Activated effector memory CD4-positive, alpha-beta T cell treated with anti-CD3 and anti-CD28 coated beads, Interleukin-2, amount 50 U/mL, for 16 hours (primary cell): ENCODE measurements at places on chromosomes 7 and 10.

- DNase-seq, result no peak
These were observed 220.5 kb upstream of the MBL2 start for GRCh38 chr10:52993109-52993508.

GRCh38 chr10:104255311-104255981, 754 bp downstream of the GSTO1 start:
- DNase-seq, result no peak

DNA sequence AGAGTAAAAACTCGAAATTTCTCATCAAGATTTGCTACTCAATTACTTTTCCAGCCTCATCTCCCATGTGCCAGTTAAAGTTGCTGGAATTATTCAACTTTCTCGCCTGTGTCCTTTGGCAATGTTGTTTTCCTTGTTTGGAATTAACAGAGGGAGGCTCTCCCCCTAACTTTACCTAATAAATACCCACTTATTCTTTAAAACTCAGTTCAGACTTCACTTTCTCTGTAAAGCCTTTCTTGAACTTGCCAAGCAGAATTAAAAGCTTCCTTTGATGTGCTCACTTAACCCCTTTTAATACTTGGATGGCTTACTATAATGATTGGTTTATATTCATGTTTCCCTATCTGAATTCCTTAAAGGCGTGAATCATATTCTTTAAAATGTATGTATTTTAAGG, 104.1 kb downstream of the MKLN1 start:
- no peak for DNase-seq

DNA sequence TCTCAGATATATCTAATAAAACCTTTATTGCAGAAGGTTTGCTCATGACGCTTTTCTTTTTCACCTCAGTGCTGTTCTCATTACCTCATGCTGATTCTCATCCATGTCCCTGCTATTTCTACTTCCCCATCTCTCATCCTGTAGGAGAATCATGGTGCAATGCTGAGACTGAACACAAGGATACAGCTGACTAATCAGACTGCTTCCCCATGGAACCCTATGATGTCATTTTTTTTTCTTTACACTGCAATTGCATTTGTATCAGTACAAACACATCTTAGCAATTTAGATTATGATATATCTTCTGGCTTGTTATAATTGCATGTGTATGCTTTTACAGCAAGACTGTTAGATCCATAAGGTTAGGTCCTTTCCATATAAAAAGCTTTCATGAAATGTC, 93.7 kb downstream of the SEMA3A start:
- no peak for DNase-seq

DNA sequence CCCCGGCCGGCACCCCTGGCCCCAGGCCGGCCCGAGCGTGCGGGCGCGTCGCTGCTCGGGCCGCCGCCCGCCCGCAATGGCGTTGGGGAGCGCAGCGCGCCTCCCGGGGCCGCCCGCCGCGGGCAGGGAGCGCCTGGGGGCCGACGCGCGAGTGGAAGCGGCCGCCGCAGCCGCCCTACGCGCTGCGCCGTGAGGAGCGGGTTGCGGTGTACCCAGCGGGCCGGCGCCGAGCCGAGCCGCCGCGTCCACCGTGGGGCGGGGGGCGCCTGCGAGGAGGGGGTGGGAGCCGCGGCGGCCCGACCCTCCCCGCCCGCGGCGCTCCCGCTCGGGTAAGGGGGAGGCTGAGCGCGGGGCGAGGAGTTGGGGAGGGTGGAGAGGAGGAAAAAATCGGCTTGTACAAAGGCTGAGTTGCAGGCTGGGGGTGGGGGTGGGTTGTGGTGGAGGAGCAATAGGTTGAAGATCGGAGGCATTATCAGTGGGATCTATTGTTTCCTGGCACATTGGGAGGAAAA, 473 bp downstream of the PPP1R9A start:
- DNase-seq, result no peak

- DNase-seq, result no peak
These were observed 135.3 kb upstream of the ITGB1 start for GRCh38 chr10:33093362-33093761.

GRCh38 chr10:96452494-96453153, 61.1 kb downstream of the TLL2 start:
- DNase-seq, result no peak

DNA sequence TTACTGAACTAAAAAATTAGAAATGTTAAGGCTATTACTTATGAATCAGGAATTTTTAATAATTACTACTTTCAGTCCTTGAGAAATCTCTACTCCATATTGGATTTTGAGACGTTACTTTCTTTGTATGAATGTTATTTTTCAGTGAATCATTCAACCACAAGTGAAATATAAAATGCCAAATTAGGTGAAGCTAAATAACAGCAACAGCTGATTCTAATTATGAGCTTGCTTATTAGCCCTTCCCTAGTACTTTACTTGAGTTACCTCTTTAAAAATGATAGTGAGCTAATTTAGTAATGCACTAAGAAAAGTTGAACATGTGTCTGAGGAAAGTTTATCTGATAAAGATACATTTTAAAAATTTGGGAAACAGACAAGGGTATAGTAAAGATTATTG, 51.4 kb downstream of the PCGF5 start:
- DNase-seq, result no peak

DNA sequence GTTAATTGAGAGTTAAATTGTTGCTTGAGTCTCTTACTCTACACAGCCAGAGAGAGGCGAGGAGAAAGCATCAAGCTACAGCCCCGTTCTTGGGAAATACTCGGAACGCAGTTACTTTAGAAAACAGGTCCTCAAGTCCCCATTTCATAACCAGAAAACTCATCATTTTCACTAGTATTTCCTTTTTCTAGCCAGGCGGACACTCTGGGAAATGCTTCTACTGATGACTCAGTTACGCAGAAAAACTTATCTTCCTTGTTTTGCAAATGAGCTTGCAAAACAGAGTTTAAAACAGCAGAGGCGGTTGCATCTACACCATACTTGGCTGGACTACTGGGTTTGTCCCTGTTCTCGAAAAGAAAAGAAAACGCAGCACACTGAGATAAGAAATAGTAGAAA, 111.4 kb upstream of the FGFR2 start:
- no peak for DNase-seq

- peak; percentile 87 for DNase-seq
These were observed 17.1 kb upstream of the AMZ1 start for GRCh38 chr7:2670720-2671391.

DNA sequence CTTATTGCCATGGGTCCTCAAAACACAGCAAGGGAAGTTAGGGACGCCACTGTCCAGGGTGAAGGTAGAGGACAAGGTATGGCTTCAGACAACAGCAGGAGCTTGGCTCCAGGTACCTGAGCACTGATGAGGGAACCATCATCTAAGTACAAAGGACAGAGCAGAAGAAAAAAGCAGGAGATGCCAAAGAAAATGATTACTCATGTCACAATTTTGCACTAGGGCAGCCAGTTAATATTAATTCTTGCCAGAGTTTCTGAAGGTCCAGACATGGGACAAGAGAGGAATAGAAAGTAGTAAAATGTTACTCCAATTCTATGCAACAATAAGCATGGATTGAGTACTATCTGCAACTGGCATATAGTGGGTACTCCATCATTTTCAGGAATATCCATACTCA, 14.1 kb downstream of the PTN start:
- no peak for DNase-seq

DNA sequence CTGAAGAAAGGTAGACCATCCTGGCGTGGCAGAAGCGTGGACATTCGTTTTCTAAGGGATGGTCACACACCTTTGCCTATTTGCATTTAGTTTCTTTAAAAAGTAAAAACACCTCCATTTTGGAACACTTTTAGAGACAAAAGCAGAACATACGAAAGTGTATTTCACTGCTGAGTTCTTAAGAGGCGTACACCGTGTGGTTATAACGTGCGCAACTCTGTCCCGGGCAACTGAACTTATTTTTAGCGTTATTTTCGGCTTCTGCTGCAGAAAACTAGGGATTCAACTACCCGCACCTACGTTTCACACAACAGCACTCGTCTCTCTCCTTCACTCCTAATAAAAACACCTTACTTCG, 557 bp upstream of the LSM8 start:
- no peak for DNase-seq

DNA sequence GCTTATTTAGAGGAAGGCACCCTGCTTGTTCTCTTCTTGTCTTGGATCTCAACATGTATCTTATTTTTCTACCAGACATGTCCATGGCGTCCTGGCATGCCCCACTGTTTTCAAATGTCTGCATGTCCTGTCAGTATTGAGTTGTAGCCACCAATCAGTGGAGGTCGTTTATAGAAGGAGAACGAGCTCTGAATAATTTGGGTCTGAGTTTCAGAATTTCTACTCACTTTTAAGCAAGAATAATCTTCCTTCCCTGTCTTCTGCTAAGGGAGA, 2.9 kb upstream of the HOXA13 start:
- DNase-seq, result no peak

DNA sequence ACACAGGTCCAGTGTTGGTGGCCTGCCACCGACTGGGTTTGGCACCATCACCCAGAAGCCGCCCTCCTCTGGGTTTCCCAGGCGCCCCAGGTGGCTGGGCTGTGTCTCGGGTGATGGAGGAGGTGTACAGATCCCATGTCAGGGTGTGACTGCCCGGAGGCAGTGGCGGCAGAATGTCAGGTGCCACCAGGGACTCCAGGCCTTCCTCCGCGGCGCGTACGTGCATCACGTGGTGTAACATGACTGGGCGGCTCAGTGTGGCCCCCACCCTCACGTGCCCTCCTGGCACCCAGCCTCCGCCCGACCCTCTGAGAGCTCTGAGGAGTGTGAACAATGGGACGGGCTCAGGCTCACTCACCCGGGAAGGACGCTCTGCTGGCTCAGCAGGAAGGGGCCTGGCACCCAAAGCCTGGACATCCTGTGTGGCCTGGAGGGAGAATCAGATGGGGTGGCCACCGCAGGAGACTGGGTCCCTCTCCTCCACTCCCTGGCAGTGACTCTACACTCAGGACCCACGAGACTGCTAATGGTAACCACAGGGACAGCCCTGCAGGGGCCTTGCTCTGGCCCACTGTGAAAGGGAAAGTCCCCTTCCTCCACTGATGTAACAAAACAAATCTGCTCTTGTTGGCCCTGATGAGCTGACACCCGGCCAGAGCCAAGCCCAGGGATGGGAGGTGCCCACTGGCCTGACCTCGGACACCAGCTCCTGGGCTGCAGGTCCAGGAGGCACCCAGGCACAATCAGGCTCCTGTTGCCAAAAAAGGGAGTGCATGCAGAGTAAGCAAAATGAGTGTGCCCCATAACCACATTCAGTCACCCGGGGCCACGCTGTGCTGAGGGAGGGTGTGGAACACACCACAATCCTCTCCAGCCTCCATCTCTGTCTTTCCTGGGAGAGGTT, 164.8 kb downstream of the PRKAG2 start:
- no peak for DNase-seq

- no peak for DNase-seq
These were observed 82.7 kb upstream of the MACROH2A2 start for GRCh38 chr10:69969977-69970376.

GRCh38 chr10:128576943-128577670, 450.9 kb upstream of the MKI67 start:
- no peak for DNase-seq

DNA sequence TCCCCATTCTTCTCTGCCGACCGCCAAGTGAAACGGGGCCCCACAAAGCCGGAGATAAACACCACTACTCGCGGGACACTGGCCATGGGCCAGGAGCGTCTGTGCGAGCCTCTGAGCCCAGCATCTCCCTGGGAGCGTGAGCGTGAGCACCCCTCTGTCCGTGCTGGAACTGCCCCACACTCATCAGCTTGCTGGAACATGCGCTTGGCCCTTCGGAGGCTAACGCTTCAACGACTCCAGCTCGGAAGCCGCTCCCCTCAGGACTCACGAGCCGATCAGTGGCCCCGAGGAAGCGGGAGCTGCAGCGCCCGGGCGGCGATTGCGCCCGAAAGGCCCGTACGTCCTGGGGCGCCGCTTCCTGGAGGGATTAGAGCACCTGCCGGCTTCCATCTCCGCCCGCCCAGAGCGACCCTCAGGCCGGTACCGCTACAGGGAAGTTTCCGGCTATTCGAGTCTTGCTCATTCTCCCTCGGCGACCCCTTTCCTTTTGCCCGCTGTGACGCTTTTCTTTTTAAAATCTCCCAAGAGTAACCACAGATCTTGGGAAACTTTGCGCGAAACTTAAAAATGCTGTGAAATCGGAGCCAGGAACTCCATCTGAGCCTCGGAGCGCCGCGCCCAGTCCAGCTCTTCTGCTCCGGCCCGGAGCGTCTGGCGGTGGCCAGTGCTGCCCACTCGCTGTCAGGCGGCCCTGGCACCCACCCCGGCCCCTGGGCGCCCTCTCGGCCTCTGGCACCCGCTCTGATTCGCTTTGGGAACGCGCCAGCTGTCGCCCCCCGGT, 1.0 kb downstream of the TLL2 start:
- no peak for DNase-seq

- no peak for DNase-seq
These were observed 50.7 kb downstream of the PPP1R3C start for GRCh38 chr10:91582153-91582554.

DNA sequence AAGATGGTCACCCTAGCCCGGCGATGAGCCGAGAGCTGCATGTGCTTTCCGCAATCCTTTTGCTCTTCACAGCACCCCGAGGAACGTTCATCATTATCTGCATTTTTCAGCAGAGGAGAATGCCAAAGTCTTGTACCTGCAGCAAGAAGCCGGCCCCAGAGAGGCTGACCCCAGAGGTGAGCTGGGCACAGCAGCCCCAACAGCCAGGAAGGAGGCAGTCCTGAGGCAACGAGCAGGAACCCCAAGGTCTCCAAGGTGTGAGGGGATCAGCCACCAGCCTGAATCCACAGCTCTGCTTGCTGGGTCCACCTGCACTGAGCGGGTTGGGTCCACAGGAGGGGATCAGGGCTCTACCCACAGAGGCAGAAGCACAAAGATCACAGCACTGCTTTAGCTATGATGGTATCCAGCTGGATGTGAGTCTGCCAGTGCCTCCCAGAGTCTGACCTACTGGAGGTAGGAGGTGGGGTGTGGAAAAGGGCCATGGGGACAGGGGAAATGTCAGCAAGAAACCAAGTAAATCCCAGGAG, 16.8 kb upstream of the GDF10 start:
- peak; percentile 52 for DNase-seq

GRCh38 chr10:19815036-19815730, 1.0 kb upstream of the PLXDC2 start:
- DNase-seq, result no peak

DNA sequence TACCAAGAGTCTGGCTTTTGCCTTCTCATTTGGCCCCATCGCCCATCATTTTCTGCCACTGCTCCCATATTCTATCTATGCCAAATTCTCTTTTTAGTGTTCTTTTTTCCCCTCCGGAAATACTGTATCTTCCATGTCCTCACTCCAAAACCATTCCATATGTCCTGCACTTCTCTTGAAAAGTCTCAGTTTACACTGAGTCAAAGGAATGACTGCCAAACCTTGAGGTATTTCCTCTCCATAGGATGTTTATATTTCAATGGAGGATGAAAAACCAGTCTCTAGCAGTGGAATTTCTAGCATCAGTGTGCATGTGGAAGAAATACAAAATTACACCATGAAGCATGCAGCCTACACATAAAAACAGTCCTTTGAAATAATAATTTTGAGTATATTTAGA, 121.4 kb upstream of the PHYHIPL start:
- no peak for DNase-seq

- DNase-seq, result no peak
These were observed 130.0 kb downstream of the PLXNA4 start for GRCh38 chr7:132446260-132446659.

- DNase-seq, result no peak
These were observed 756.0 kb downstream of the KCNMA1 start for GRCh38 chr10:76881477-76882220.

- DNase-seq, result no peak
These were observed 107.2 kb upstream of the MKI67 start for GRCh38 chr10:128233422-128233821.
